ENCODE measurements at places on chromosomes 7 and 10. TPM values are rescaled to one million over a fixed set of nuclear protein-coding genes. Genes with fewer than 3 reads are reported as not detected.
A peak's percentile ranks its signal among the peaks of the same experiment; 100 is the strongest.

DNA sequence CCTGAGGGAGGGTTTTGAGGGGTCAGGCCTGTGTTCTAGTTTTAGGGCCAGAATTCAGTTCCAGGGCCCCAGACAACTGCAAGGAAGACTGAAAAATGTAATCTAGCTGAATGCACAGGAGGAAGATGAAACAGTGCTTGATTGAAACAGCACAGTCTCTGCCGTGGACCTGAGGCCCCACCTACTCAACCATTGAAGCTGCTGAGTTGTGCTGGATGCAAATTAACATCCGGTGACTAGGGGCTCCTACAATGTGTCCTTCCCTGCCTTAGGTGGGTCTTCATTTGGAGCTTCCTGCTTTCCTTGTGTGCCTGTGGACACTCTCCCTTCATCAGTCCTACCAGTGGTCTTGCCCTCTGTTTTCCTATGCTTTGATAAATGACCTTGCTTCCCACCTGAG, 5.7 kb downstream of the GLRX3 start:
- no peak for DNase-seq

The NUDT5 gene
- total RNA-seq, result 33.9 TPM

- DNase-seq, result peak; percentile 45
Observed at GRCh38 chr10:119375574-119376272, 166.8 kb downstream of the RGS10 start.

DNA sequence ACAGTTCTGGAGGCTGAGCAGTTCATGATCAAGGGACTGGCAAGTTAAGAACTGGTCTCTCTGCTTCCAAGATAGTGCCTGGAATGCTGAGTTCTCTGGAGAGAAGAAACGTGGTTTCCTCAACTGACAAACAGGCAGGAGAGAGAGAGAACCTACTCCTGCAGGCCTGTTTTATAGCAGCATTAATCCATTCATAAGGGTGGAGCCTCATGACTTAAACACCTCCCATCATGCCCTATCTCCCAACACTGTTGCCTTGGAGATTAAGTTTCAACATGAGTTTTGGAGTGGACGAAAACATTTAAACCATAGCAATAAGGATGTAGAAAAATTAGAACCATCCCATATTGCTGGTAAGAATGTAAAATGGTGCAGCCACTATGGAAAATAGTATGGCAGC, 32.3 kb upstream of the IMMP2L start:
- no peak for DNase-seq

The NPFFR1 gene
- not detected for total RNA-seq

Measured in lower leg skin (tissue), 4 donors.